Stimulated activated CD4-positive, alpha-beta T cell treated with anti-CD3 and anti-CD28 coated beads, TNF-alpha, amount 100 ng/mL, for 4 hours (primary cell): ENCODE measurements at places on chromosomes 6 and 20.

GRCh38 chr6:170011204-170012036 lies 260.0 kb downstream of the ERMARD start:
- DNase-seq = no peak

DNA sequence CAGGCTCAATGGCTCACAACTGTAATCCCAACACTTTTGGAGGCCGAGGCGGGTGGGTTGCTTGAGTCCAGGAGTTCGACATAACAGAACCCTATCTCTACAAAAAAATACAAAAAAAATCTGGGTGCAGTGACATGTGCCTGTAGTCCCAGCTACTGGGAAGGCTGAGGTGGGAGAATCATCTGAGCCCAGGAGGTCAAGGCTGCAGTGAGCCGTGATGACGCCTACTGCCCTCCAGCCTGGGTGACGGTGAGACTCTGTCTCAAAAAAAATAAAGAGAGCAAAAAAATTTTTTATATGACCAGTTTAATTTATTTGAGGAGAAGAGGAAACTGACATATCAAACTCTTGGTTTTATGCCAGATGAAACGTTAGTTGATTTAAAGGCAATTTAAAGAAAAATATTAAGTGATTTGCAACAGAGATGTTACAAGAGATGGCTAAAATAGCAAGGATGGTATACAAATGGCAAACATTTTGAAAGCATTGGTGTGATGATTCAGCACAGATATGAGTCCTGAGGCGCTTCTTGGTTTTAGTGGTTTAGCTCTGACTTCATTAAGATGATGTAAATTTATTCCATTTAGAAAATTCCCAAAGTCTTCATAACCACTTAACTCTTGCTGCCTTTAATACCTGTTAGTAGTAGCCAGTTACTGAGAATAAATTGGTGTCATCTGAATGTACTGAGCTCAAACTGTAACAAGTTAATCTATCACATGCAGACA lies 17.7 kb downstream of the GTF2H5 start:
- no peak for DNase-seq

GRCh38 chr6:74268815-74269599 lies 573.0 kb downstream of the CD109 start:
- DNase-seq = no peak

- DNase-seq = no peak
Observed at GRCh38 chr6:38498805-38499445, 140.8 kb downstream of the BTBD9 start.

- no peak for DNase-seq
Observed at GRCh38 chr6:112781241-112781640, 434.1 kb downstream of the RFPL4B start.

DNA sequence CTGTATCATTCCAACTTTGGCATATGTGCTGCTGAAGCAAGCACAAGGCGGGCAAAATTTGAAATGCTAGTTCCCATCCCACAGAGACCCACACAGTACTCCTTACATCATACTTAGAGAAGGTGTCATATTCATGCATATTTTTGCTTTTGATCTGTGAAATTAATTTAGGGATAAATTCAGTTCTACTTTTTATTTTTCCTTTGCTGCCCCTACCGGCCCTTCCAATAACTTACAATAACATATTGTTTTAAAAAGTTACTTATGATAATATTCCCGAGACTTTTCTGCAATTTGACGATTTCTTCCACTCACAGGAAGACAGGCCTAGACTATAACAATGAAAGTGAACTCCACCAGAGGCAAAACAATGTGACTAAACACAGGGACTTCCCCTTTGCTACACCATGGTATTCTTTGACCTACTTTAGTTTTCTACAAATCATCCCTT lies 35.0 kb downstream of the SESN1 start:
- DNase-seq = no peak
